T-helper 22 cell (primary cell): ENCODE measurements at places on chromosomes 5 and 9.
A peak's percentile ranks its signal among the peaks of the same experiment; 100 is the strongest.

GRCh38 chr9:91948597-91949391 is 1.2 kb downstream of the ROR2 start:
- no peak for DNase-seq

DNA sequence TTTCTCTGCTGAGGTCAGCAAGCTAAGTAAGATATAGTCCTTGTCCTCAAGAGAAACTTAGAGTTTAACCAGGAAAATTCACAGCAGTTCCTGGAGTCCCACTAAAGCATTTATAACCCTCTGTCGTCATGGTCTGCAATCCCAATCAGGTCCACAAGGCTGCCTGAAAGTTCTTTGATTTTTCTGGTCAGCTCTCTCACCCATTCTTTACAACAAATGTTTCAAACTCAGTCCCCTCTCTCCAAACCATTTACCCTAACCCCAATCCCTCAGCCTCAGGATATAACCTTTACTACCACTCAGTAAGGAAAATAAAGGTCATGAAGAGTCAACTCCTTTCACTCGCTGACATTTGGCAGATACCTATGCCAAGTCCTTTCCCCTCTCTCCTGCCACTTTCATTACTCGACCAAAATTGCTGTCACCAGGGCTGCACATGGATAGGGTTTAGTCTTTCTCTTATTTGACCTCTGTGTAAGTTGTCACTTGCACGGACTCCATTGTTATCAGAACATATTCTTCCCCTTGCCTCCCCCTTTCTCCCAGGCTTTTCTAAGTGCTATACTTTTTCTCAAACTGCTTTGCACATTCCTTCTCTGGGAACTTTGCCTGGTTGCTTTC is 936.6 kb downstream of the NR2F1-AS1 start:
- DNase-seq: no peak

DNA sequence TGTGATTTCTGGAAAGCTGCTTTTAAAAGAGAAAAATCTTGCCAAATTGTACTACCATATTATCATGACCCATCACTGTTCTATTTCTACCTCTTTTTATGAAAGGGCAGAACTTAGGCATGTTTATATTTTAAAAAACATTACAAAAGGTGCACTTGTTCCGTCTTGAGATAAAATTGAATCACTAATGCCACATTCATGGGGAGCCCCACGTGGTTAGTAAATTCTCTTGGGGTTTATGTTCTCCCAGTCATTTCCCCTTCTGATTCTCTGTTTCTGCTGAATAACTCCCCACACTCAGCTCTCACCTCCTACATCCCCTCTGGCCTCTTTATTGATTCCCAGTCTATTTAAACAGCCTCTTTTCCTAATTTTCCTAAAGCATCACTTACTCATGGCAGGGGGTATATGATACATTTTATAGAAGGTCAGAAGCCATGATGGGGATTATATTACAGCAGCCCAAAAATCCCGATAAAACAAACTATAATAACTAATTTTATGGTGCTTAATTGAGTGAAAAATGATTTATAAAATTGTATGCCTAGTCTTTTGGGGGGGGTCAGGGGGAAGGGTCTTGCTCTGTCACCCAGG is 19.7 kb upstream of the VLDLR start:
- DNase-seq: no peak

DNA sequence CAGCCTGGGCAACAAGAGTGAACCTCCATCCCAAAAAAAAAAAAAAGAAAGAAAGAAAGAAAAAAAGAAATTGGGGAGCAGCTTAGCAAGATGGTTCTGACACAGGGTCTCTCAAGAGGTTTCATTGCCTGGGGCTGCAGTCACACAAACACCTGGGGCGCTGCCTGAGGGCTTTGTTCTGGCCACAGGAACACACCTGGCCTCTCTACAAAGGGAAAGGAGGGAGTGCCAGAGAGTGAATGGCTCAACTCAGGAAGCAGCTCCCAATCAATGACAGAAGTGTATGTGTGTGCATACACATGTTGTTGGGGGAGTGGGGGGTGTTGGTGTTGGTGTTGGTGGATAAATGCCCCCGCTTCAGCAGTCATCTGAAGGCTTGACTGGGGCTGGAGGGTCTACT is 32.4 kb upstream of the CTNNA1 start:
- DNase-seq: no peak

DNA sequence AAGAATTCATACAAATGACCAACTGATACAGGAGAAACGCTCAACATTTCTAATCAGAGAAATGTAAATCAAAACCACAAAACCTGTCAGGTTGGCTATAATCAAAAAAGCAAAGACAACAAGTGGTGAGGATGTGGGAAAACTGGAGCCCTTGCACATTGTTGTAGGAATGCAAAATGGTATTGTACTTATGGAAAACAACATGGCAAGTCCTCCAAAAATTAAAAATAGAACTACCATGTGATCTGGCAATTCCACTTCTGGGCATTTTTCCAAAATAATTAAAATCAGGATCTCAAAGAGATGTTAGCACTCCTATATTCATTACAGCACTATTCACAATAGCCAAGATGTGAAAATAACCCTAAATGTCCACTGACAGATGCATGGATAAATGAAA is 76.1 kb downstream of the FNIP1 start:
- no peak for DNase-seq

DNA sequence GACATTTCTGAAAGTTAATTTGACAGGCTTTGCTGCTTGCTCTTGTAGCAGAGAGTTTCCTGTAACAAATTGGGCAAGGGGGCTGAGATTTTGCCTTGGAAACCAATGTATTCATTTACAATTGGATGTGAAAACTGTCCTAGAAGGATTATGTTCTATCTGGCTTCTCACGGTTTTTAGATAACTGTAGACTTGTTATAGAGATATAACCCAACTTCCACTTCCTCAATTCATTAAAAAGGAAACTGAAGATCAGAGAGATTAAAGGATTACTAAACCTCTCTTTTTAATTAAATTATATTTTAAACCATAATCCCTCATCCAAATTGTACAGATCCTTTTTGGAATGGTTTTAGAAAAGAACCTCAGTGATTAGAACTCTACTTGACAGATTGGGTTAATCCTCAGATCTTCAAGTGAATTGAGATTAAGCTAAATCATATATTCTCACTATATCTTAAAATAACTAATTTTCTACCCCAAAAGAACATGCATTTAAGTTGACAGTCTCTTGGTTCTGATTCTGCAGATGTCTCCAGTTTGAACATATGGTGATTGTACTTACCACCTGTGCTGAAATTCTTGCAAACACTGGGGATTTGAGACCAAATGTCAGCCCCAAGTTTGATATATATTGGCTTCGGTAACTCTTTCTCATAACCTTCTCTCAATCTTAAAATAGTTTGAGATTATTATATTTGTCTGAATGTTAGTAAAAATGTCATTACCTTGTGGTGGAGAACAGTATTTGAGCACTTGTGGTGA is 130.1 kb upstream of the C9orf72 start:
- no peak for DNase-seq

DNA sequence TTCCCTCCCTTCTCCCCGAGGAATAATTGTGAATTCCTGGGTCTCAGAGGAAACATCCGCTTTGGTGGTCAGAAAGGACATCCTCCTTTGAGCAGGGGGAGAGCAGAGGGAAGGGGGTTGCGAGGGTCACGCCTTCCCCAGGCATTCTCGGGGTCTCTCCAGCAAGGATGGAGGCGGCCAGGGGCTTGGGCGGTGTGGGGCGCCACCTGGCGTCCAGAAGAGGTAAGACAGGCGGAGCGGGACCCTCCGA is 129.1 kb downstream of the KCNIP1 start:
- DNase-seq: no peak

GRCh38 chr9:9881692-9882091 is 731.1 kb downstream of the PTPRD start:
- no peak for DNase-seq

DNA sequence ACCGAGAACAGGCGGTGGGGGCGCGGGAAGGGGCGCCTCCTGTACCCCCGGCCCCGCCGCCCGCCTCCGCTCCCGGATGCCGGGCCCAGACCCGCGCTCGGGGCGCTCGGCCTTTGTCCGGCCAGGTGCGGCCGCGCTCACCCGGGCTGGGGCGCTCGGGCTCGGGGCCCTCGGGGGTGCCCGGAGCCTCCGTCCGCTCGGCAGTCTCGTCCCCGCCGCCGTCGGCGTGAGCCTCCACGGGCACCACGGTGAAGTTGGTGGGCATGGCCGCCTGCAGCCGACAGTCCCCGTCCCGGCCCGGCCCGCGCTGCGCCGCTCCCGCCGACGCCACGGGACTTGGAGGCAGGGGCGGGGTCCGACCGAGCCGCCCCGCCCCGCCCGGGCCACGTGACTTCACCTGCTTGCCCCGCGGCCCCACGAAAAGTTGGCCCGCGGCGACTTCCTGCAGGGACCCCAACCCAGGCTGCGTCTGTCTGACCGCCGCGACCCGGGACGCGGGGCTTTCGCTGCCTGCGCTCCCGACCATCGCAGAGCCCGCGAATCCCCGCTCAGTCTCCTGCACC is at the start of gene SLC12A7:
TSS of gene SLC12A7 (minus strand) at position 337 of the 563 bp plus-strand sequence. CDS start at position 265, 72 bp downstream.
- DNase-seq: peak; percentile 41

DNA sequence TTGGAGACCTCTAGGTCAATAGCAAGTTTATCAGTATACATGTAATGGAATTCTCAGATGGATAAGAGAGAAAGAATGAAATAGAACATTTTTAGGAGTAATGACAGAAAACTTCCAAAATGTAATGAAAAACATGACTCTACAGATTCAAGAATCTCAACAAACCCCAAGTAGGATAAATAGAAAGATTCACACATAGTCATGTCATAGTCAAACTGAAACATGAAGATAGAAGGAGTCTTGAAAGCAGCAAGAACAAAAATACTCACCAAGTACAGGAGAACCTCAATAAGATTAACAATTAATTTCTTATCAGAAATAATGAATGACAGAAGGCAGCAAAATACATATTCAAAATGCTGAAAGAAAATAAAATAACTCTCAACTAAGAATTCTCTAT is 164.5 kb downstream of the SPATA31D1 start:
- DNase-seq: no peak

- DNase-seq: no peak
Observed at GRCh38 chr5:103808464-103809106, 246.0 kb upstream of the NUDT12 start.

DNA sequence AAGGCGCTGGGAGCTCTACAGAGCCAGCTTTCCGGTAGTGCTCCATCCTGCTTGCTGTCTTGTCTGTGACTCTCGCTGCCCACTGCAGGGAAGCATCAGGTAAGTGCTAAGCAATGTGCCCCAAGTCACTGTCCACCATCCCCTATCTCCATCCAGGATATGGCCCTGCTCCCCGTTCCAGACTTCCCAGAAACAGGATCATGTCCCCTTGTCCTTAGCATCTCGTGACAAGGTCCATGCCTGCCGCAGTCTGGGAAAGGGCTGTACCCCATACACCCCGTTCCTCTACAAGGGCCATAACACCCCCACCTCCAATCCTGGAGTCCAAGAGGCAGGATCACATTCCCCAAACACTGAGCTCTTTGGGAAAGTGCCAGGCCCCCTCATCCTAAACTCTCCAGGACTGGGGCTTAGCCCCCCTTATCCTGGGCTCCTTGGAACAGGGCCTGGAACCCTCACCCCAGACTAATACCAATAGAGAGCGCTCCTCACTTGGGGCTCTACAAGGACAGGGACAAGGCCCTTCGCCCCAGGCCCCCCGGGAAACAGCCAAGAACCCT is 566 bp downstream of the RPP25L start:
- no peak for DNase-seq
